ENCODE measurements at places on chromosomes 5 and 9.

DNA sequence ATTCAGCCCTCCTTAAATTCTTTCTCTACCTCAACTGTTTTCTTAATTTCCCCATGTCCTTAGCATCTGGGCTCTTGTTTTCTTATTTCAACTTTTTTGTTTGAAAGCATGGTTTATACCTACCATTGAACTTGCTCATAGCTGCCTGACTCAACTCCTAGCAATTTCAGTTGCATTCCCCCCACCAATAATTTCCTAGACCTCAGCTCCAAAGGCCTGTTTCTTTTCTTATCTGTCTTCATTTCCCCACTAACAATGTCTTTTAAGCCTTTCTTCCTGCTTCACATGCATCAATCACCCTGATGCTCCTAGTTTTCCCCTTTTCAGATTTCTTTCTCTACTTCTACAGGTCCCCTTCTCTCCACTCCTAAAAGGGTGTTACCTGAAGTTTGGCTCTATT, 129.7 kb upstream of the PDE4D start:
- no peak for DNase-seq

DNA sequence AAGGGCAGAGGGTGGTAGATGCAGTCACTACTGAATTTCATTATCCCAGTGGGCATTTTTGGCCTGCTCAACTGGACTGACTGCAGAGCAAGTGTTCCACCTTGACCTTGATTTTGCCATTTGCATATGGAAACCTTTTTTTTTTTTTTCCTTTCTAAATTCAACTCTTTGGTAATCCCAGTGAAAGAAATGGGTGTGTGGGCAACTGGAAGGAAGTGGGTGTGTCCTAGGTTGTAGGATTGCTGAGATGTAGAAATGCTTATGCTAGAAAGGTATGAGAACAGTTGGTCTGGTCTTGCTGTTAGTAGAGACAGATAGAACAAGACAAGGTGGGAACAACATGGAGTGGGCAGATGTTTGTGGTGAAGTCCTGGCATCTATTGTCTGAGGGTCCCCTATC, 7.8 kb upstream of the IL12B start:
- DNase-seq: no peak

- DNase-seq: peak; percentile 63
Observed at GRCh38 chr9:6938447-6938846, 180.7 kb downstream of the KDM4C start.

DNA sequence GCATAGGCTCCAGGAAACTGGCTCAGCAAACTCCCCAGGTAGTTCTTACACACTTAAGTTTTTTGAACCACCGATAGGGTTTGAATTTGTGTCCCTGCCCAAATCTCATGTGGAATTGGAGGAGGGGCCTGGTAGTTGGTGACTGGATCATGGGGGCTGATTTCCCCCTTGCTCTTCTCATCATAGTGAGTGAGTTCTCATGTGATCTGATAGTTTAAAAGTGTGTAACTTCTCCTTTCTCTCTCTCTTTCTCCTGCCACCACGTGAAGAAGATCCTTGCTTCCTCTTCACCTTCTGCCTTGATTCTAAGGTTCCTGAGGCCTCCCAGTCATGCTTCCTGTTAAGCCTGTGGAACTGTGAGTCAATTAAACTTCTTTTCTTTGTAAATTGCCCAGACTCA, 22.4 kb upstream of the HACD4 start:
- DNase-seq: no peak

DNA sequence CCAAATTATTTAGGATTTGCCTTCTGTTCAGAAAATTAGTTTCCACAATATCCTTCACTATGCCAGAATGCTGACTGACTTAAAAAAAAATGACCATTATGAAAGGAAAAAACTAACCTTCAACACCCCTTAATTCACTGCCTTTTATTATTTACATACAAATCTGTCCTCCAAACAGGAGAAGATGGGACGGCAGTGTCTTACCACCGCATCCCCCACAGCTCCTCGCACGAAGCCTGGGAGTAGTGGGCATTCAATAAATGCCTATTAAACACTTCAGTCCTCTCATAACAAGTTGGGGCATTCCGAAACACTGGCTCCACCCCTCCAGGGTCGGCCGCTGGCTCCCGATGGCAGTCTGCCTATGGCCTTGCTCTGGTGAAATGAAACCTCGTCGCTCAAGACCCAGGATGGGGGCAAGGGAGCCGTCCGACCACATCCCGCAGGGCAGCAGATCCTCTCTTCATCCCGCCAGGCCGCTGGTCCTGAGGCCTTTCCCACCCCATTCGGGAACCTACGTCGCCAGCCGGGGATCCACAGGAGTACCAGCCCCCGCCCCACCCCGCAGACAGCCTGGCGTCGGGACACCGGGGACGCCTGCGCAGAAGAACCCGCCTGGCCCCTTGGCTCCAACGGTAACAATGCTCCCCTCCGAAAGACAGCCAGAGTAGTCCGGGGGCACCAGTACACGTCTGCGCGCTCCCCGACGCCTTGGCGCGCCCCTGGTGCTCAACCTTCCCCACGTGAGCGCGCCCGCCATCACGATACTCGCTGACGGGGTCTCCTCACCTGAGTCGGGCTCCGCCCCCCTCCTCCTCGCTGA, 613 bp downstream of the ZBTB5 start:
- peak; percentile 82 for DNase-seq

DNA sequence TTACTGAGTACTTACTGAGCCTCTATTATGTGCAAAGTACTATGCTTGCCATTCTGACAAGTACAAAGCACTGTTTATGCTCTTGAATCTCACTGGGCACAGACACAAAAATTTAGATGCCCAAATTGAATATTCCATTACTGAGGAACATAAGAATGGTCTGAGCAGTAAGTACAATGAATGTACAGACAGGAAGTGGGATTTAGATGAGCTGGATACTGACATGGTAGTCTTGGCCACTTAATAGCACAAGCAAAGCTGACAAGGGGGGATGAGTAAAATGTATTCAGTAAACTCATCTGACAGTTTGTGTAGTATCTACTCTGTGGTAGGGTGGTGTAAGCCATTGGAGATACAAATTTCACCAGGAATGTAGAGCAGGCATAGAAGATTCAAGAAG, 132.4 kb downstream of the EFNA5 start:
- no peak for DNase-seq

- no peak for DNase-seq
Observed at GRCh38 chr5:37771731-37772130, 68.1 kb downstream of the GDNF start.

DNA sequence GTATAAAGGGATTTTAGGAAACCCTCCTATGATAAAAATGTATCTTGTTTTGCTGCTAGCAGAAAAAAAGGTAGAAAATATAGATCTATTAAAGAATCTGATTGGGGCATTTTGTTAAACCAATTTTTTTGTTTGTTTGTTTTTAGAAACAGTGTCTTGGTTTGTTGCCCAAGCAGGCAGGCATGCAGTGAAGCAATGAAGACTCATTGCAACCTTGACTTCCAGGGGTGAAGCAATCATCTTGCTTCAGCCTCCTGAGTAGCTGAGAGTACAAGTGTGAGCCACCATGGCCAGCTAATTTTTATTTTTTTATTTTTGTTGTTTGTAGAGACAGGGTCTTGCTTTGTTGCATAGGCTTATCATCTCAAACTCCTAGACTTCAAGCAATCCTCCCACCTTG, 755.8 kb upstream of the EDIL3 start:
- DNase-seq: no peak

DNA sequence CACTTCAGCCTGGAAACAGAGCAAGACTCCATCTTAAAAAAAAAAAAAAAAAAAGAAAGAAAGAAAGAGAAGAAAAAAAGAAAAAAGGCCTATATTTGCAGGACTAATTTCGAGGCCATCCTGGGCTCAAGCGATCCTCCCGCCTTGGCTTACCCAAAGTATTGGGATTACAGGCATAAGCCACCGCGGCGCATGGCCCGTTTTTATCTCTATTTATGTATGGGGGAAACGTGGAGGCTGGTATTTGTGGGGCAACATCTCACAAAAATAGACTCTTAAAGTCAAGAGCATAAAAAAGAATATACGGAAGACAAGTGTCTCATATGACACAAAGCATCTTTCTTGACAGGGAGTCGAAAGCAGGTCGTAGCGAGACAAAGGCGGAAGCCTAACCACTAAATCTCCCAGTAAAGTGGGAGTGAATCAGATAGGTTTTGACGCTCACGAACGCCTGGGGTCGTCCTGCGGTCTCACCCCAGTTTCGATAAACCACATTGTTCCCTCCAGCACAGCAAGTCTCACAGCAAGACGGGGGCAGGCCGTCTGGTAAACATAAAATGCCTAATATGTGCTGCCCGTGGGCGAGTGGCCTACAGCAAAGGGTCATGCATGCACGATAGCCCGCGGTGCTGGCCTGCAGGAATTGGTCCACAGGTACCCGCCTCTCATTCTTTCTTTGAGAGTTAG, 1.8 kb upstream of the TRIM41 start:
- DNase-seq: no peak

GRCh38 chr5:81948349-81948748, 23.5 kb upstream of the ATG10 start:
- DNase-seq: no peak

GRCh38 chr9:124795881-124796431, 19.0 kb downstream of the OLFML2A start:
- DNase-seq: no peak

DNA sequence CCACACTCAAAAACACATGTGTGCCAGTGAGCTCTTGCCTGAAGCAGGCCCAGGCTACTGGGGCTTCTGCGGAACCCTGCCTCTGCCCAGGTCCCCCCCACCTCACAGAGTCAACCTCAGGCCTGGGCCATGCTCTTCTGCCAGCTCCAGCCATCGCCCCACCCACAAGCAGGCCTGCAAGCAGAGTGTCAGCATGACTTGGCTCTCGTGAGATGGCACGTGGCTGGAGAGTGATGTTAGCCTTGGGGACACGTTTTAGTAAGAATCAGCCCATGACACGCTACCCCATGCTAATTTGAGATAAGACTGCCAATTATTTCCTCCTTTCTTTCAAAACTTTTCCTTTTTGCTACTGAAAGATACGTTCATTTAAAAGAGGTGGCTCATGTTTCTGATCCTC, 351.7 kb downstream of the IRX2 start:
- no peak for DNase-seq

DNA sequence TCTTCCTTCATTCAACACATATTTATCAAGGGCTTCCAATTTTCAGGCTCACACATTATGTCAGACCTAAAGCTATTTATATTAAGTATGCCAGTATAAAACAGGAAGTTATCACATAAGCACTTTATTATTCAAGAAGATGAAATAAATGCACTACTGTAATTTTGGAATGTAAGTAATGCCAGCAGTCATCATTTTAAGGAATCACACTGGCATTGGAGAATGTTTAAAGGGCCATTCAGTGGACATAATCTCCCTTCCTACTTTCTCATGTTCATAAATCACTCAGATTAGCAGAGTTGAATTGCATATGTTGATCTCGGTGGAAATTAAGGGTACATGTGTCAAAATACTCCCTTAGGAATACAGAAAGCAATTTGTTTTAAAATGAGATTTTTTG, 164.4 kb downstream of the GIN1 start:
- DNase-seq: no peak

GRCh38 chr9:137598943-137599342, 6.5 kb upstream of the ARRDC1 start:
- DNase-seq: no peak

DNA sequence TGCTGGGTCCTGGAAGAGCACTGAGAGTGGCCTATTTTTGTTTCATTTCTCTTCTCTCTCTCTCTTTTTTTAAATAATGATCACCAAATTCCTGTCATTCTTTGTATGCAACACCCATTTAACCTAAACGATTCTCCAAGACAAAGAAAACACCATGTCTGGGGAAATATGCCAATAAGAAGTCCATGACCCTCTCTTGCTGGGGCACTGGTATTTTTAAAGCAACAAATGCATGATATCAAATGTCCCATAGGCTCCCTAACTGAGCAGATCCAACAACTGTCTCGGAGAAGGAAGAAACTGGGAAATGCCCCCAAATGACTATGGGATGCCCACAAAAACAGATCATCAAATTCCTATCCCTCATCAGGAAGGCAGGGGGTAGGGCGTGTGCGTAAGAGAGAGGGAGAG, 567.4 kb downstream of the CCDC171 start:
- DNase-seq: no peak

GRCh38 chr9:128454991-128455390, 815 bp upstream of the ODF2 start:
- DNase-seq: no peak

GRCh38 chr5:170266570-170267381, 30.8 kb downstream of the LCP2 start:
- no peak for DNase-seq

DNA sequence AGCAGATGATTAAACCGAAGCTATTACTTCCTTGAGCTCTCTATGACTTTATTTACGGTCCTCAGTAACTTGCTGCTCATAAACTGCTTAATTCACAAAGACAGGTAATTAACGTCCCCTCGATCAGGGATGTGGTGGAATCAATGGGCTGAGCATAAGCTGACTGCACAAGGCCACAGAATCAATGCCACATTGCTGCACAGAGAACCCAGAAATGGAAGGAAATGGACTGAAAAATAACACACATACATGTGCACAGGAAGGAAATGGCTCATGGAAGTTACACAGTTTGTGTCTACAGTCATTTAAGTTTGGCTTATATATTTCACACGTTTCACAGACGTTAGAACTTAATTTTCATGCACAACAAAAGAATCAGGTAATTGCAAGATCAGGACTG, 118.3 kb upstream of the KLF9 start:
- no peak for DNase-seq

DNA sequence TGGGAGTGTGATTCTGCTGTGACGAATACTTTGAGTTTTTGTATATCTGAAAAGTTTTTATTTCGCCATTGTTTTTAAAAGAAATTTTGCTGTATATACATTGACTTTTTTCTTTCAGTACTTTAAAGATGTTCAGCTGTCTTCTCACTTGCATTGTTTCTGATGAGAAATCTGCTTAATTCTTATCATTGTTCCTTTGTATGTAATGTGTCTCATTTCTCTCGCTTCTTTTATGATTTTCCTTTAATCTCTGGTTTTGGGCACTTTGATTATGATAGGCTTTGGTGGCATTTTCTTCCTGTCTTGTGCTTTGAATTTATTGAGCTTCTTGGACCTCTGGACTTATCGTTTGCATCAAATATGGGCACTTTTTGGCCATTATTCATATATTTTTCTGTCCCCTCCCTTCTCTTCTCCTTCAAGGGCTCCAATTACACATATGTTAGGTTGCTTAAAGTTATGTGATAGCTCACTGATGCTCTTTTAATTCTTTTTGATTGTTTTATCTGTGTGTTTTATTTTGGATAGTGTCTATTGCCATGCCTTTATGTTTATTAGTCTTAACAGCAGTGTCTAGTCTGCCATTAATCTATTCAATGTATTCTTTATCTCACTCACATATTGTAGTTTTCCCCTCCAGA, 30.6 kb downstream of the STX17 start:
- no peak for DNase-seq

GRCh38 chr9:134734270-134734669, 92.7 kb downstream of the COL5A1 start:
- DNase-seq: no peak

DNA sequence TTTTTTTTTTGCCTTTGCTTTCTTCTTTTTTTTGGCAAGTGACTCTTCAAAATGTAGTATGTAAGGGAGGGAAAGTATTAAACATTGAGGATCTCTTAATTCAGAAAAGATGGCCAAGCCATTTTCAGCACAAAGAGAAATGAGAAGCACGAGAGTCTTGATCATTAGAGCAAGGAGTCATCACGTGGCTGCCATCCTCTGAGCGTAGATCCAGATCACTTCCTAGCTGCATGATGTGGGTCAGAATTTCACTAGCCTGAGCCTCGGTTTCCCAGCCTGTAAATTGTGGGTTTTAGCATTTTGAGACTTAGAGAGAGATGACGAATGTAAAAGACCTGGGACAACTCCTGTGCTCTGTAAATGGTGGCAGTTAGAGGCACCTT, 312.9 kb downstream of the ARHGEF28 start:
- no peak for DNase-seq

GRCh38 chr5:83900306-83900705, 179.7 kb upstream of the HAPLN1 start:
- DNase-seq: no peak

All from hindlimb muscle (tissue), 1 donor.